ENCODE measurements at places on chromosomes 7 and 10.

DNA sequence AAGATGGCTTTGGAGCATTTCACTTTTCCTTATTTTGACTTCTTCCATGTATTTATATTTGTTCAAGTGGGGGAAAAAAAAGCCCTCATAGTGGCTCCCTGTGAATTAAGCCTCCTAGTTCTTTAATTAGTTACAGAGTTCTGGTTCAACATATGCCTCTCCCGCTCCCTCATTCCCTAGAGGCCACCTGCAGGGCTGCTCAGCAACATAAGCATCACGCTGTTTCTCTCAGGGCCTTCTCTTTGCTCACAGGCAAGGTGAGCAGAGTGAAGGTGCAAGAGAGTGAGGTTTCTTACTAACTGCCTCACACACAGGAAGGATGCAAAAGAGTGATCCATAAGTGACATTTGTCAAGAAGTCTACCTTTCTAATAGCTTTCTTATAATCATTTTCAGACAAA is 196.7 kb downstream of the SEMA3E start:
- no peak for DNase-seq

GRCh38 chr10:70985824-70986622 is 97.7 kb upstream of the PCBD1 start:
- no peak for DNase-seq

- peak; percentile 86 for DNase-seq
Measured at GRCh38 chr10:31808258-31809218, 120.1 kb downstream of the ARHGAP12 start.

DNA sequence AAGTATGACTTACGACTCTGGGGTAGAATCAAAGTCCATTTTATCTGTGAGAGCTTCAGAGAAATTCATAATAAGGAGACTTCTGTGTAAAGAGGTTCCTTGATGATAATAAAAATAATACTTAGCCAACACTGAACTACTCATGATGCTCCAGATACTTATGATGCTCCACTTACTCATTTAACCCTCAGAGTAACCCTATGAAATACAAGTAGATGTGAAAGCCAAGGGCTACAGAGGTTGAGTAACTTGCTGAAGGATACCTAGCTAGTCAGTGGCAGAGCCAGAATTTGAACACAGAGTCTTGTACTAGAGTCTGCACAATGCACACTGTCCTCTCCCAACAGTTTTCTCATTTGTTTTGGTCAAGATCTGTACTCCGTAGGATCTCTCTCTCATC is 89.5 kb downstream of the HECW1 start:
- no peak for DNase-seq

- peak; percentile 16 for DNase-seq
Measured at GRCh38 chr10:17453373-17454091, 863 bp downstream of the ST8SIA6 start.

- DNase-seq = peak; percentile 54
Measured at GRCh38 chr7:111159426-111159825, 68.5 kb downstream of the LRRN3 start.

GRCh38 chr7:21548491-21548890 is 5.7 kb downstream of the DNAH11 start:
- no peak for DNase-seq

DNA sequence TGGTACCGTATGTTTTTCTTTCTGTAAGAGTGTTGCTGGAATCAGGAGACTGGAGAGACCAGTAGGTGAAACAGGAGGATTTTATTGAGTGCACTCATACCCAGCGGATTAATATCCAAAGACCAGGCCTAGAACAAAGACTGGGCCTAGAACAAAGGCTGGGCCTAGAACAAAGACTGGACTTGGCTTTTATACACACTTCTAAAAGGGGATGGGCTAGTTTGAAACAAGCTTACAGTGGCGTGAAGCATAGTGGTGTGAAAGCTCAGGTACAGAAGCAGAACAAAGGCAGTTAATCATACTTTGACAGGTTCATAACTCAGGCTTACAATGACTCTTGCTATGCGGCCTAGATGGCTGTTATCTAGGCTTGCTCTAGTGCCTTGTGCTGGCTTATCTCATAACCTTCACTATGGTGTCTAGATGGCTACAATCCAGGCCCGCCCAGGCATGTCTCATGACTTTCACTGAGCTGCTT is 67.7 kb downstream of the TRIM24 start:
- peak; percentile 23 for DNase-seq

- peak; percentile 38 for DNase-seq
Measured at GRCh38 chr10:73060738-73061635, 35.7 kb downstream of the P4HA1 start.

GRCh38 chr10:58764087-58764747 is 251.5 kb downstream of the BICC1 start:
- DNase-seq = no peak

DNA sequence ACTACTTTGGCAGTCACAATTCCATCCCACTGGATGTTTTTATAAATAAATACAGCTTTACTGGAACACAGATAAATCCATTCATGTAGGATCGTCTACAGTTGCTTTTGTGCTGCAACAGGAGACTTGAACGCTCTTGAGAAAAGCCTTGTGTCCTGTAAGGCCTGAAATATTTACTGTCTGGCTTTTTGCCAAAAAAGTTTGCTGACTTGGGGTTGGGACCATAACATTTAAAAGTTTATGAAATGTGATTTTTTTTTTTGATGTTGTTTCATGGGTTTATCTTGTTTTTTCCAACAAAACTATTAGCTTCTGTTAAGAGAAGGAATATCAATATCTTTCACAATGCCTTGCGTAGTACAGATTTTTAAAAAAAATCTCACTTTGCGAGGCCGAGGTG is 71.1 kb upstream of the MINDY3 start:
- no peak for DNase-seq

GRCh38 chr7:17779381-17779780 is 160.9 kb downstream of the SNX13 start:
- DNase-seq = no peak

DNA sequence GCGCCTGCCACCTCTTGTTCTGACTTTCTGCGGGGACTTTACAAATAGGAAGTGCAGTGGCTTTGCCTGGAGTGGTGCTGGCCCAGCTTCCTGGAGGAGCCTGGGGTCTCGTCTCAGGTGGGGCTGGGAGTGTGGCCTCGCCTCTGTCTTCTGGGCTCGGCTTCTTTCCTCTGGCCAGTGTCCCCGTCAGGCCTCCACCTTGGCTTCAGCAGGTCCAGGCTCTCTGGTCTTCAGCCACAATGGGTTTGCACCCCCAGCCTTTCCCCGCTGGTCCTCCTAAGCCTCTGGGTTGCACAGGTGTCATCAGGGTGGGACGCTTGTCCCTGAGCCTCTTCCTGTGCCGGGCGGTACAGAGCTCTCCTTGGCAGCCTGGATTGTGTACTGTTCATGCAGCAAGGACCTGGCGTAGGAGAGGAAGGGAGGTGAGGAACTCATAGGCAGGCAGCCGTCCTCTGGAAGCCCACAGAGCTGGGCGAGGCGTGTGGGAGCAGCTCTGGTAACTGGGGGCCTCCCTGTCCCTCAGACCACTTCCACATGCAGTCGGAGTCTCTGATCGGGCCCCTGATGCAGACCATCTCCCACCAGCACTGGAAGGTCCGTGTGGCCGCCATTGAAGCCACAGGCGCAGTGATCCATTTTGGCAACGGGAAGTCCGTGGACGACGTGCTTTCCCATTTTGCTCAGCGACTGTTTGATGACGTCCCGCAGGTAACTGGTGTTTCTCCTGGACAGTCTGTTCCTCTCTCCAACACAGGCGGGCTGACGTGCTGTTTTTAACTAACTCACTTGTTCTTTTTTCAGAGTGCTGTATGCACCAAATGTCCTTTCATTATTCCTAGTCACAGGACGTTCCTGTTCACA is 2.3 kb upstream of the PRKAR1B start:
- DNase-seq = no peak

GRCh38 chr10:103466734-103467133 is 8.0 kb upstream of the CALHM1 start:
- DNase-seq = peak; percentile 36

DNA sequence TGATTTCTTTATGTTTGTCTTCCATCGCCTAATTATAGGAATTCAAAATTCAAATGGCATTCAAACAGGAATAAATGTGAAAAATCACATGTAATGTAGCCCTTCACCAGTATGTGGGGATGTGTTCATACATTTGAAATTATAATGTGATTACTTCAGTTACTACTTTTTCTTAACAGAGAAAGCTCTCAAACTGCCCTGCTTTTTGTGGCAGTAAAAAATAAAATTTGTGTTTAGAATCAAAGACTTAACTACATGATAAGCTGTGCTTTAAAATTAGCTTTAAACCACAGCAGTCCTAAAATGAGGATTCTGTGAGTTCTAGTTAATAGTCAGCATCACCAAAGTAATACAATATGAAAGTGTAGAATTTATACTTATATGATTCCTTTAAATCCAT is 7.8 kb upstream of the HERC4 start:
- DNase-seq = peak; percentile 51

- DNase-seq = no peak
Measured at GRCh38 chr10:58140691-58141347, 126.9 kb downstream of the IPMK start.

DNA sequence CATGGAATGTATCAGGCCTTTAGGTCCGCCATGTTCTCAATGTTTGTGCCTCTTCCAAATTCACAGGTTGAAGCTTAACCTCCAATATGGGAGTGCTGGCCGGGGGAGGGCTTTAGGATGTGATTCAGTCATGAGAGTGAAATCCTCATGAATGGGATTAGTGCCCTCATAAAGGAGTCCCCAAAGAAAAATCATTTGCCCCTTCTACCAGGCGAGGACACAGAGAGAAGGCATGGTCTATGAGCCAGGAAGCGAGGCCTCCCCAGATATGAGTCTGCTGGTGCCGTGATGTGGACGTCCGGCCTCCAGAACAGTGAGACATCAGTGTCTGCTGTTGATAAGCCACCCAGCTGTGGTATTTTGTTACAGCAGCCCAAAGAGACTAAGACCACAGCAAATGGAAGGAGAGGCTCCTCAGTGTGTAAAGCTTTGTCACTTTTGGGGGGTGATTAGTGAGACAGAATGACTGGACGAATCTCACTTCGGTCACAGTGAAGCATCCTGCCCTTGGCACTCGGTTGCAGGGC is 231.3 kb upstream of the KLF6 start:
- no peak for DNase-seq

DNA sequence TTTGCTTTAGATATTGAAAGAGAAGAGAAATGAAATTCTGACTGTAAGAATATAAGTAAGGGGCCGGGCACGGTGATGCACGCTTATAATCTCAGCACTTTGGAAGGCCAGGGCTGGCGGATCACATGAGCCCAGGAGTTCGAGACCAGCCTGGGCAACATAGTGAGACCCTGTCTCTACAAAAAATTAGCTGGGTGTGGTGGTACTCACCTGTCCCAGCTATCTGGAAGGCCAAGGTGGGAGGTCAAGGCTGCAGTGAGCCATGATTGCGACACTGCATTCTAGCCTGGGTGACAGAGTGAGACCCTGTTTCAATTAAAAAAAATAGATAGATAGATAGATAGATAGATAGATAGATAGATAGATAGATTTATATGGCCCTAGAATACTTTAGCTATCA is 82.3 kb downstream of the BTRC start:
- DNase-seq = no peak

DNA sequence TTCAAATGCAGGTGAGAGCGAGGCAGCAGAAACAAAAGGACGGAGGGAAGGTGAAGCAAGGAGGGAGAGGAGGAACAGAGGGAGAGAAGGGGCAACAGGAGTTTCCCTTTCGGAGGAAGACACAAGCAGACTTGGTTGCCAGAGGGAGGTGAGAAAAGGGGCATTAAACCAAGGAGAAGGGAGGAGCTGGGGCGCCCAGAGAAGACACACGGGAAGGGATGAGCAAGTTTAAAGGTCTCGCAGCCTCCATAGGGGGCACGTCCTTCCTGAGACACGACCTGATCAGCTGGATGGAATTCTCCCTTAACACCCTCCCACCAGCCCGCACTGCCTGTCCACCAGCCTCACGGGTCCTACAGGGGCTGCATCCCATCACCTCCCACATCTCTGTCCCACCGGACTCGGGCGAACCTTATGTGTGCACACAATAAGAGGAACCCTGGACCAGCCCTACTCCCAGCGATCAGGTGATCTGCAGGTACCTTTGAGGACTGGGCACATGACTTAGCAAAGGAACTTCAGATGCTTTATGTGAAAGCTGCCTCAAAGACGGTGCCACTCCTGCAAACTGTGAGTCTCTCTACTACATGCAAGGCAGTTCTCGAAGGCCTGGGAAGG is 251.2 kb downstream of the TNS3 start:
- DNase-seq = no peak

GRCh38 chr7:129797214-129797789 is 155.5 kb downstream of the UBE2H start:
- no peak for DNase-seq

GRCh38 chr10:3961082-3961481 is 176.1 kb upstream of the KLF6 start:
- no peak for DNase-seq

GRCh38 chr7:23332910-23333612 is 33.9 kb downstream of the MALSU1 start:
- peak; percentile 70 for DNase-seq

GRCh38 chr7:41696323-41696916 is 6.5 kb downstream of the INHBA start:
- DNase-seq = peak; percentile 91

DNA sequence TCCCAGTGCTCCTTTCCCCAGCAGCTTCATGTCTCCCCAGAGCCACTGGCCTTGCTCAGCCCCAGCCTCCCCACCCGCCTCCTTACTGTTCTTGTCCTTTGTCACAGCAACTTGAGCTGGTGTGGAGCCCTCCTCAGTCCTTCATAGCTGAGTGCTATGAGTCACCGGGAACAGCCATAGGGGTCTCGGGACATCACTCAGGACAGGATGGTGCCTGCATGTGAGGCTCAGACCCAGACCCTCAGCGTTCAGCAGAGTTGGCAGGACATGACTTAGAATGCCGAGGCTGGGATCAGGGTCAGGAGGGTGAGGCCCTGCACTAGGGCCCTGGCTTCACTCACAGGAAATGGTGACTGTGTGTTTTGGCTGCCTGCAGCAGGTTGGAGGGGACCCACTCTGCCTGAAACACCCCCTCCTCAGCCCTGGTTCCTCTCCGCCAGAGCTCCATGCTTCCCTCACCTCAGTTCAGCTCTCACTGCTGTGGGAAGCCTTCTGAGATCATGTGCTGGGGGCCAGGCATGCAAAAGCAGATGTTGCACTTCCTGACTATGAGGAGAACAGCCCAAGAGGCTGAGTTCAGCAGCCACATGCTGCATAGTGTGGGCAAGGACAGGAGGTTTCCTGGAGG is 40.7 kb upstream of the GJD4 start:
- peak; percentile 55 for DNase-seq

- no peak for DNase-seq
Measured at GRCh38 chr7:117706210-117706609, 167.0 kb downstream of the CTTNBP2 start.

- no peak for DNase-seq
Measured at GRCh38 chr7:144436500-144436899, 33.0 kb upstream of the NOBOX start.

DNA sequence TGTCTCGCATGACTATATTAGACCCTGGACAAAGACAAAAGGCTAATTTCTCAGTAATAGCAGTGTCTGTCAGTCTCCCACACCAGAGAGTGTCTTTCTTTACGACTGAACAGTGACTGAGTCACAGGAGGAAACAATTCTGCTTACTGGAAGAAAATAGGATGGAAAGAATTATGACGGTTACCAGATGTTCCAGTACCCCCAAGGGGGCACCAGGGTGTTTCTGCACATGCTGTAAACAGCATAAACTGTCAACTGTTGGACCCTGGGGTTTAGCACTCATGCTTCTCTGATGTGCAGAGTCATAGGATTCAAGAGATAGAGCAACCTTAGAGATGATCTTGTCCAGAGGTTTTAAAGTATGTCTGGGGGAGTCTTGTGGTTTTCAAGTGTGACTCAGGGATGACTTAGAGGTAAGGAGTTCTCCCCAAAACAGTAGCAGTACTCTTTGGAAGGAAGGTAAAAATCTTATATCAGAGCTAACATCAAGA is 291.7 kb downstream of the THSD7A start:
- DNase-seq = peak; percentile 96

All from fibroblast of villous mesenchyme (primary cell).